ENCODE measurements at places on chromosomes 7 and 10.

DNA sequence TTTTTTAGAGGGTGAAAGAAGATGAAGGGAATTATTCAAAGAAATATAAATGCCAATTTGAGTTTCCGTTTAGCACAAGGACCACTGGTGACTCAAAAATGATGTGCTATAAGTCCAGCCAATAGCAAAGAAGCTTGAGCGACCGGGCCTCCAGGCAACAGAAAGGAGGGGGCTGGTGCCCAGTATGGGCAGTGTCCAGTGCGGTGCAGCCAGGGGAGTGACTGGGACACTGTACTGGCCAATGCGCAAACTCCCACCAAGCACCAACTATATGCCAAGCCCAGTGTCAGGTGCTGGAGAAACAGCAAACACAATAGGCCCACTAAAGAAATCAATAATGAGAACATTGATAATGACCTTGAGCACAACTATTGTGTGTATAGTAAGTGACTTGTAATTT, 10.2 kb upstream of the OPALIN start:
- no peak for DNase-seq

GRCh38 chr7:48074204-48074654, 14.8 kb upstream of the UPP1 start:
- no peak for DNase-seq

GRCh38 chr10:91711885-91712680, 79.2 kb upstream of the PPP1R3C start:
- DNase-seq: no peak

DNA sequence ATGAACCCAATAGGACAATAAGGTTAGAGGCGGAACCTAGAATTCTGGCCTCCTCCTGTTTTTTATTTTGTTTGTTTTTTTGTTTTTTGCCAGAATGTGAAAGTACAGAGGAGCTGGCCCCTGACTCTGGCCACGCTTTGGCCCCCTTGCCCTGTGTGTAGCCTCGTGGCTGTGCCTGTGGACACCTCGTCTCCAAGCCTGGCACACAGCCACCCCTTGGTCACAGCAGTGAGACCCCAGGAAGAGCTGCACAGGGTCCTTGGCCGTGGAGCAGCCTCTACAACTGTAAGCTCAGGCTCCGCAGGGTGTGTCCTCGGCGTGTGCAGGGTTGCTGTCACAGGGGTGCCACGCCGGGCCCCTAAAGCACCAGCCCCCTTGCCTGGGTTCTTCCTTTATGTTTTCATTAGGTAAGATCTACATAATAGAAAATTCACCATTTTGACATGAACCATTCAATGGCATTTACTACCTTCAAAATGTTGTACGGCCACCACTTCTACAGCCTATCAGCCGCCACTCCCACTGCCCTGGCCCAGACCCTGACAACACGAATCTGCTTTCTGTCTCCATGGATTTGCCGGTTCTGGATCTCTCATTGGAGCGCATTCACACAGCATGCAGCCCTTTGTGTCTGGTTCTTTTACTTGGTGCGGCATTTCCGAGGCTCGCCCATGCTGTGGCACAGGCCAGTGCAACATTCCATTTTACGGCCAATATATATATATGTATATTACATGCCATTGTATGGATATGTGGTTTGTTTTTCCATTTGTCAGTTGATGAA, 51.0 kb downstream of the AMZ1 start:
- DNase-seq: no peak

DNA sequence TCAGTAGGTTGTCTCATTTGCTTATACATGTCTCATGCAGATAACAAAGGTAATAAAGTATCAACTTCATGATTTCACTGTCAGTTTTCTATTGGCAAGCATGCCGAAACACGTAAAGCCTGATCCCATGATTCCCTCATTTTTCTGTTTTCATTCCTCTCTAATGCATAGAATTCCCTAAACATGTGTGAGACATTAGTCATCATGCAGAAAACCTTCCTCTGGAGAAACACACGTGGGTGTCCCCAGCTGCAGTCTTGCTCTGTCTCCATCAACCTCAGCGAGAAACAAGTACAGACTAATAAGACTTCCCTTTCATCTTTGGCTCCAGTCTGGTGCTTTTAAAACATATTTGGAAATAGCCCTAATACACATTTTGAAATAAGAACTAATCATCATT, 432.7 kb upstream of the VSTM2A start:
- no peak for DNase-seq

DNA sequence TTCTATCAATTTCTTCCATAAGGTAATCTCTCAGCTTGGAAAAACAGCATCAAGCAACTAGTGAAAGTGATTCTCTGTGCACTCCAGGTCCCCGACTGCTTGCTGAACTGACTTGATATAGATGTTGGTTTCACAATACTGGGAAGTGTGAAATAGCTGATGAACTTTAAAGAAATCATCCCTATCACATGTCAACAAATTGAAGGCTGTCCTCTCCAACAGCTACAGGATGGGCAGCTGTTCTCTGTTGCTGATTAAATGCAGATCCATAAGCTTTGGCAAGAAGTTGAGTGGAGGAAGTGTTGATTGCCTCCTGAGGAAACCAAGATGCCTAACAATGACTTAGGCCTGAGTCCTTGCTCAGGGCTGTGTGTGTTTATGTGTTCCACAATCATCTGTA, 130.4 kb upstream of the GDF10 start:
- DNase-seq: peak; percentile 2

GRCh38 chr7:92246360-92247101, 757 bp downstream of the ANKIB1 start:
- no peak for DNase-seq

DNA sequence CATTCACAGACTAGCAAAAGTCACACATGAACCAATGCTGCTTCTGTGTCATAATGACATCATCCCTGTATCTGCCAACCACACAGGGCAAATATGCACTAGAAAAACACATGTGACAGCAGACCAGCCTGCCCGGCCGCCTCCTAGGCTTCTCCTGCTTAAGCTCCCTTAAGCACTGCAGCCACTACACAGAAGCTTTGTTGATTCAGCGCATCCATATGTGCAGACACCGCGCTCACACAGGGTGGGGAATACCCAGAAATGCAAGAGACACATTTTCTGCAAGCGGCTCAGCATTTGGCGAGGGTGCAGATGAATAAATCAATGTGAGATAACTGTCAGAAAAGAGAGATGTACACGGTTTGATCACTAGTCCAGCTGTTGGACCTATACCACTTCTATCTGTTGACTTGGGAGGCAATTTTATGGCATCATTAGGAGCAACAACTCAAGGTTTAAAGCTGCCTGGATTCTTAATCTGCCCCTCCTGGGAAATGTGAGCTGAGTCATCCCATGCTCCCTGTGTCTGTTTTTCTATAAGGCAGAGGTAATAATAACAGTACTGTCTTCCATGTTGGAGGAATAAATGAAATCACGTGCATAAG, 33.4 kb downstream of the CPXM2 start:
- DNase-seq: no peak

DNA sequence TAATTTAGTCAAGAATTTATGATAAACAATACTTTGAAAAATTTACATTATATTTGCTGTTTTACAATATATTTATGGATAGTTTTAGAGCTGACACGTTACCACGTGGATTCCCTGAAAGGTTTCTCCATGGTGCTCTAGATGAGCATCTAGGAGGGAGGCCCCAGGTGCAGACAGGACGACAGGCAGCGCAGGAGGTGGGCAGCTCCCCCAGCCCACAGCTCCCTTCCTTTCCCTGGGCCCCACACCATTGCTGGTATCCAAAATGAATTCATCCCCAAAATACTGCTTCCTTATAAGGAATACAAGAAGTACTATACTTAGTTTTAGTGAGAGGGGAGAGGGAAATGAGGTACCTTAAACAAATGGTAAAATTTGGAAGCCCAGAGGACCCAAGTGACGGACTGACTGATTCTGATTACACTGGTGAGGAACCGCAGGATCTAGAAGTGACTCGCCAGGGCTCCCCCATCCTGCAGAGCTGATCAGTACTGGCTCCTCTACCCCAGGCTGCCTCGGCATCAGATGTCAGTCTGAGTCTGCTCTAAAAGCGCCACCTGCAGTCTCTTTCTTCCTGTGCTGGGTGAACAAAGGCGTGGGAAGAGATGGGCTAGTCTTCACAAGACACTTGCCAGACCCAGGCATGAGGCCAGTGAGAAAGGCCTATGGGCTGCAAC, 89.2 kb downstream of the DLG5 start:
- DNase-seq: no peak

DNA sequence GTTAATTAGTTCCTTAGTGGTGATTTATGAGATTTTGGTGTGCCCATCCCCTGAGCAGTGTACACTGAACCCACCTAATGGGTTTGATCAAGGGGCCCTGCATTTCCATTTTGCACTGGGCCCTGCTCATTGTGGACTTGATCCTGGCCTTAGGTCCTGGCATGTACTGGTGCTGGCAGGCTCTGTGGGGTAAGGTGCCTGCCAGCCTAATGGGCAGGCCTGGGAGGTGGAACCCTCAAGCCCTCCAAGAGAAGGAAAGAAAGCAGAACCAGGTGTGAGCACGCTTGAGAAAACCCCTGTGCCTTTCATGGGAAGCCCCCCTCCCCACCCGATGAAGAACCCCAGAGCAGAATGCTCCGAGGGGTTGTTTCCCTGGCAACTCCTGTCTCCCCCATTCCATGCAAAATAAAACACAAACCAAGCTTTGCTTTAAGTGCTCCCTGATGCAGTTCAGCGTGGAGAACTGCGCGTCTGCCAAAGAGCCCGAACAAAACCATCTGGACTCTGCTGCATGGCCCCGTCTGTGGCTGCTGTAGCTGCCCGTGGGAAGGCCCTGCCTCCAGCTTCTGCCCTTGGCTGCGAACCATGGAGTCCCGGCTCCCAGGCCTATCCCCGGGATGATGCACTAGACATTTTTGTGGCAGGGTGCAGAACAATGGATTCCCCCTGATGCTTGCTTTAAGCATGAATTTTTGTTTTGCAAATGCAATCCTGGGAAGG, 123.3 kb downstream of the PRPF18 start:
- no peak for DNase-seq

DNA sequence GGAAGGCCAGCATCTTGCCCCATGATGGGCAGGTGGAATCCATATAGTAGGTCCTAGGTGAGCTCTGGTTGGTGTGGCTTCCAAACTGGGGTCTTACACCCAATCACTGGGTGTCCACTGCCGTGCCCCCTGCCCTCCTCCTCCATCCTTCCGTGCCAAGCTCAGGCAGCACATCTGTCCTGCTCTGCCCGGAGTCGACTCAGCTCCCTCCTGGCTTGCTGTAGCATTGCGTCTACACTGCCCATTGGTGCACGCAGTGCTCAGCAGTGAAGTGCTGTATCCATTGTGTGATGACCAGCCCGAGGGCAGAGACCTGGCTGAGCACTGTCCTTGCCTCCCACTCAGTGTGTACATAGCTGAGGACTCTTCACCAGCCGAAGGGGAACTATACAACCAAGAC, 148.4 kb downstream of the ADAM12 start:
- DNase-seq: no peak

GRCh38 chr7:74051629-74052410, 23.8 kb downstream of the ELN start:
- no peak for DNase-seq

- DNase-seq: no peak
Measured at GRCh38 chr7:41156268-41156667, 546.6 kb downstream of the INHBA start.

GRCh38 chr10:118002581-118002980, 44.2 kb downstream of the RAB11FIP2 start:
- no peak for DNase-seq

DNA sequence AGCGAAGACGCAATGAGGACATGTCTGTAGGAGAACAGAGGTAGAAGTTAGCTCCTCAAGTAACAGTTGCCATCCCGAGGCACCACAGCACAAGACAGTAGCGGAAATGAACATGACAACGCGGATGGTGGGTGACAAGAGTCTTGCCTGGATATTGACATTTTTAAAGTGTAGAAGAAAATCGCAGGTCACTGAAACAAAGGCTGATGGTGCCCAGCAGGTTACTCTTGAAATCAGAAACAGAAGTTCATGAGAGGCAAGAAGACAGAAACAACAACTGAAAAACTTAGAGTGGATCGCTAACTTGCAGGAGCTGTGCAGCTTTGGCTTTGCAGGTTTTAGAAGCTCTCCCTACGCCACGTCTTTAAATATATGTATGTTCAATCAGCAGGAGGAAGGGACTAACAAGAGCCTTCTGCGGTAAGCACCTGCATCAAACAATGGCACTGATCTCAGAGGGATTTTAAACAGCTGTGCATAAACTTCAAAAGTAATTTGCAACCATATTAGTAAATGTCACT, 1.8 kb downstream of the PRKCQ start:
- DNase-seq: no peak

- DNase-seq: no peak
Measured at GRCh38 chr10:49633327-49634068, 19.7 kb downstream of the CHAT start.

- no peak for DNase-seq
Measured at GRCh38 chr10:71737001-71737833, 17.6 kb upstream of the C10orf105 start.

All from vagina (tissue), 2 donors.